GM03348 (cell line): ENCODE measurements at places on chromosomes 2 and 18.
A peak's percentile ranks its signal among the peaks of the same experiment; 100 is the strongest.

DNA sequence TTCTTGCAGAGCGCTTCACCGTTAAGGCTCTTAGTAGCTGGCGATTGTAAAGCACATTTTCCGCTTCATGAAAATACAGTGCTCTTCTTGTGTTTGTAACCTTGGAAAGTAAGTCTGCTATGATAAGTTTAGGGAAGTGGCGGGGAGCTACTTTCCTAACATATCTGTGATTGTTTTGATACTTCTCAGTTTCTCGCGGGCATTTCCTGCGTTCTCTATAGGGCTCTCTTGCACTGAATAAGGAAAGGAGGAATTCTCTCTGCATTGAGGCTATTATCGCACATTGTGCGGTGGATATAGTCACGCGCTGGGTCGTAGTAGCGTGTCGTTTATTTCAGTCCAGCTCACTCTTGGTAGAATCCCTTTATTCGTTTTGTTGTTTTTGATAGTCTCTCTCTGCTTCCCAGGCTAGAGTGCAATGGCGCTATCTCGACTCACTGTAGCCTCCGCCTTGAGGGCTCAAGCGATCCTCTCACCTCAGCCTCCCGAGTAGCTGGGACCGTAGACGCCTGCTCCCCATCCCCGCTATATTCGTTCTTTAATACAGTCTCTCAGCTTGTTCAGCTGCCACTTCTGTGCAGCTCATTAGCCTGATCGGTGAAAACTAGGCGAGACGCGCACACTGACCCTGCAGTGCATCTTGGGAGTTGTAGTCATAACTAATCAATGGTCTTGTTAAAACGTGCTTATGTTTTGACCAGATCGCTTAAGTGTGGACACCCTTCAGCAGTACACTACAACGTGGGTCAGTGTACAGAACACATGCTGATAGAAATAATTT, 1.0 kb upstream of the PPP4R3B start:
- DNase-seq = peak; percentile 70

GRCh38 chr2:88746929-88747490, 55.5 kb downstream of the RPIA start:
- no peak for DNase-seq

DNA sequence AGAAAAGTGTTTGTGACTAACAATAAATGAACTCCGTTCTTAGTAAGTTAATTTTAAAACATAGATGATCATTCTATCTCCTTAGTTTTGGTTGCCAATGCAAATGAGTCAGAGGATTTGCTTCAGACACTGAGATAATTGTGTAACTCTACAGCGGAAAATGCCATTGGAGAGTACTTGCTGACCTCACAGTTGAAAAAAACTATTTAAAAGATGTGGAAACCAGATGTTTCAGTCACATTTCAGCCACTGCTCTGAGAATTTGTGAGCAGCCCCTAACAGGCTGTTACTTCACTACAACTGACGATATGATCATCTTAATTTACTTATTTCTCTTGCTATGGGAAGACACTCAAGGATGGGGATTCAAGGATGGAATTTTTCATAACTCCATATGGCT, at the start of gene TNFAIP6:
Gene TNFAIP6, plus strand, starts transcription at position 234 of the 400 bp plus-strand sequence. Its CDS starts 75 bp downstream, at position 309.
- DNase-seq = peak; percentile 82

- no peak for DNase-seq
Measured at GRCh38 chr2:196440413-196440812, 199.1 kb upstream of the CCDC150 start.
